Thoracic aorta (tissue), 2 donors: ENCODE measurements at places on chromosomes 16 and 17. TPM values are rescaled to one million over a fixed set of nuclear protein-coding genes. Genes with fewer than 3 reads are reported as not detected.

Gene CNGB1
- total RNA-seq: not detected

Gene C16orf89
- 21.4 TPM for total RNA-seq

Gene MEFV
- total RNA-seq: 3.5 TPM

Gene MYOCD
- 113 TPM for total RNA-seq

Gene C17orf67
- total RNA-seq: 1.3 TPM

Gene NLRC5
- 51.0 TPM for total RNA-seq

Gene NHLRC4
- 3.2 TPM for total RNA-seq

Gene KRTAP3-1
- total RNA-seq: not detected

Gene DNAH9
- total RNA-seq: not detected

Gene STAT5B
- 95.2 TPM for total RNA-seq

Gene SDR42E2
- not detected for total RNA-seq

Gene TBC1D3L
- total RNA-seq: 7.9 TPM

Gene C1QL1
- not detected for total RNA-seq

Gene CBFA2T3
- 6.6 TPM for total RNA-seq

Gene GPT2
- 5.1 TPM for total RNA-seq

Gene COX4I1
- total RNA-seq: 234 TPM

Gene DOC2B
- 7.5 TPM for total RNA-seq

Gene ZFP3
- total RNA-seq: 3.2 TPM

Gene TMEM208
- 21.2 TPM for total RNA-seq

Gene CCL1
- not detected for total RNA-seq

Gene CHST6
- total RNA-seq: 8.3 TPM

Gene USP32
- 24.8 TPM for total RNA-seq

Gene PYCARD
- 23.0 TPM for total RNA-seq

Gene KLHL10
- total RNA-seq: not detected

Gene SLC46A1
- total RNA-seq: 11.9 TPM

Gene HCRT
- total RNA-seq: not detected

Gene GPR142
- total RNA-seq: not detected

Gene PRAC2
- total RNA-seq: not detected

Gene MPV17L
- 5.0 TPM for total RNA-seq

Gene SPHK1
- total RNA-seq: 46.8 TPM

Gene KRT38
- total RNA-seq: not detected

Gene KLHL36
- total RNA-seq: 63.9 TPM

Gene CLEC16A
- total RNA-seq: 47.6 TPM

Gene PPP1R1B
- 0.27 TPM for total RNA-seq

Gene PIPOX
- 7.8 TPM for total RNA-seq
